Tibial nerve (tissue), 4 donors: ENCODE measurements at places on chromosomes 1 and 21.

- DNase-seq = no peak
These were observed 25.9 kb downstream of the C2CD2 start for GRCh38 chr21:41927727-41928409.

DNA sequence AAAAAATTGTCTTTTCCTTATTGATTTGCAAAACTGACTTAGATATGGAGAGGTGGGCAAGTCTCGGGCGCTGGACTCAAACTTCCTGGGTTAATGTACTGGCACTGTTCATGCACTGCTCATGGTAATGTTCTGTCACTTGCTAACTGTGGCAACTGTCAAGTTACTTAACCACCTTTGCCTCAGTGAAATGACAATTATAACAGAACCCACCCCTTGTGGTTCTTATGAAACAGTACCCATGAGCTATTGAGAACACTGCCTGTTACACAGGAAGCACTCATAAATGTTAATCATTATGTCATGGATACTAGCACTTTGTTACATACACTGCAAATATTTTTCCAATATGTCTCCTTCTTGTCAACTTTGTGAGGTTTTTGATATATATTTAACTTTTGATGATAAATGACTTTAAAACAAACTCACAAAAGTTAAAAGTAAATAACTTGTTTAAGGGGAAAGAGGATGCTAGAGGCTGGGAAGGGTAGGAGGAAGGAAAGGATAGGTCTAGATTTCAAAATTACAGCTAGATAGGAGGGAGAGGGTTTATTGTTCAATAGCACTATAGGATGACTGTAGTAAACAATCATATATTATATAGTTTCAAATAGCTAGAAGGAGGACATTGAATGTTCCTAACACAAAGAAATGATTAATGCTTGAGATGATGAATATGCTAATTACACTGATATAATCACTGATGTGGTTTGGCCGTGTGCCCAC lies 342.5 kb downstream of the ADGRL2 start:
- no peak for DNase-seq

- DNase-seq = no peak
These were observed 7.0 kb downstream of the TIAM1 start for GRCh38 chr21:31337086-31337485.

DNA sequence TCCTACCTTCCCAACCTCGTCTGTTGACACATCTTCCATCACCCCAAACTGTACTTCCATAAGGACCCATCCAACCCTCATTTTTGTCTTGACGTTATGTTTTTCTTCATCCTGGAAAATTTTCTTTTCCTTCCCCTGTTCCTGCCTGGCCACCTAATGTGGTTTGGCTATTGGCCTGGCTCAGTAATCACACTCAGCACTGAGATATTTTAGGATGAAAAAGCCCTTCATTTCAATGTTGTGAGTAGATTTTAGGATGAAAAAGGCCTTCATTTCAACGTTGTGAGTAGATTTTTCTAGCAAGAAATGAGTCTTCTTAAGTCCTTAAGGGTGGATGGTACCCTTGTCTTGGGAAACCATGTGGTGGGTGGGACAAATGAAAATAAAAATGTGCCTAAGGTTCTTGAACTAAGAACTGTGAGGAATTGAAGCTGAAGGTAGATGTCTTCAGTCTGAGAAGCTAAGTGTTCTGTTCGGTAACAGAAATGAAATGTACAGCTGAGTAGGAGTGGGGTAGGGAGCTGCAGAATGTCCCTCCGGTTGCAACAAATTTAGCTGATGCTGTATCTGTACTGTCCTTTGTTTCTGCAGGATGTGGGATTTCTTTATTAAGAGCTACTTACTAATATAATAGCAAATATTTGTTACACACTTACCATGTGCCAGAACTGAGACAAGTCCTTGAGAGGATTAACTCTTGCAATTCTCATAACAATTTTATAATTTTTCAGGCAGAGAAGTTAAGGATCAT lies 36.1 kb downstream of the DNTTIP2 start:
- no peak for DNase-seq

GRCh38 chr1:153509729-153510354 lies 25.9 kb downstream of the S100A6 start:
- DNase-seq = peak; percentile 38

DNA sequence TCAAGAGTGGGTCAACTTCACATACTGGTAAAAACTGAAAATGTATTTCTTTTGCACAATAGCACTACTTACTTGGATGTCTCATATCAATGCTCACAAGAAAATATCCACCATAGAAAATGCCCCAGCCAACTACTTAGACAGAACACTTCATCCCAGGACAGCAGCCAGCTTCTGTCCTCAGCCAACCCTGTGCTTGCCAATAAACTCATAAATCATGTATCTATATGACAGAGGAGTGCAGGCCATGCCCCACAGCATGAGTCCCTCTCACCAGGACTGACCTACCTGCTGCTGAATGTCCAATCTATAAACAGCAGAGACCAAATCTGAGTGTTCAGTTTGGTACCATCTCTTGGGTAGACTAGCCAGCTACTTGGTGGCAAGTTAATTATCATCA lies 179.3 kb downstream of the OMA1 start:
- DNase-seq = no peak

DNA sequence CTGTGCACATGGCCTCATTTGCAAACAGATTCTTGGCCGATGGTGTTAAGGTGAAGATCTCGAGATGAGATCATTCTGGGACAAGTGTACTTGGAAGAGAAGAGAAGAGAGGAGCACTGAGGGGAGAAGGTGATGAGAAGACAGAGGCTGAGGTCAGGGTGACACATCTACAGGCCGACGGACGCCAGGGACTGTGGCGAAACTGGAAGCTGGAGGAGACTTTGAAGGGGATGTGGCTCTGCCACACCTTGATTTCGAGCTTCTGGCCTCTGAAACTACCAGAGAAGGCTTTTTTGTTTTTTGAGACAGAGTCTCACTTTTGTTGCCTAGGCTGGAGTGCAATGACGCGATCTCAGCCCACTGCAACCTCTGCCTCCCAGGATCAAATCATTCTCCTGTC lies 137.5 kb upstream of the TMEM51 start:
- no peak for DNase-seq

DNA sequence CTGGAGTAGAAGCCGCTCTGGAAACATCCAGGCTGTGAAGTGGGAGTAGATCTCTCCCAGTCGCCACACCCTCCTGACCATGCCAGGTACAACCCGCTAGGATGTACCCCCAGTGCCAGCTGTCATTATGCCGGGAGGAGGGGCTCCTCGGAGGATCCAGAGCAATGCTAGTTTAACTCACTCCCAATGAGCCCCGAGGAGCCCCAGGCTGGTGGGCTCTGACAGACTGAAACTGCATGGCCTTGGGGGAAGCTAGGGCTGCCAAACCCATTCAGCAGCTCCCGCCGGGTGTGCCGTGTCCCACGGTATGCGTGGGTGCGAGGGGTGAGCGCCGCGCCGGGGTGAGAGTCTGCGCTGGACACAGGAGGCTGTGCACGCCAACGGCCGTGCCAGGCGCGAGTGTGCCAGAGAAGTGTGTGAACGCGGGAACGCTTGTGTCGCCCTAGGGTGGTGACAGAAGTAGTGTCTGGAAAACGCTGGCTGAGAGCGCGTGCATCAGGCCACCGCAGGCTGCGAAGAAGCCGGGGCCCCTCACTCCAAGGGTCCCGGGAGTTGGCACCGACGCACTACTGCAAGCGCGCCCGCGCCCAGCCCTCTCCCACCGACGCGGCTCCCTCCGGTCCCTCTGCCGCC lies 177.1 kb upstream of the EDN2 start:
- no peak for DNase-seq

GRCh38 chr1:204879351-204879750 lies 8.7 kb downstream of the NFASC start:
- DNase-seq = no peak

- peak; percentile 34 for DNase-seq
These were observed at the start of gene RGS1 for GRCh38 chr1:192575499-192576189. TSS of gene RGS1 (plus strand) at chr1:192575773. CDS start at chr1:192575793, 20 bp downstream.

DNA sequence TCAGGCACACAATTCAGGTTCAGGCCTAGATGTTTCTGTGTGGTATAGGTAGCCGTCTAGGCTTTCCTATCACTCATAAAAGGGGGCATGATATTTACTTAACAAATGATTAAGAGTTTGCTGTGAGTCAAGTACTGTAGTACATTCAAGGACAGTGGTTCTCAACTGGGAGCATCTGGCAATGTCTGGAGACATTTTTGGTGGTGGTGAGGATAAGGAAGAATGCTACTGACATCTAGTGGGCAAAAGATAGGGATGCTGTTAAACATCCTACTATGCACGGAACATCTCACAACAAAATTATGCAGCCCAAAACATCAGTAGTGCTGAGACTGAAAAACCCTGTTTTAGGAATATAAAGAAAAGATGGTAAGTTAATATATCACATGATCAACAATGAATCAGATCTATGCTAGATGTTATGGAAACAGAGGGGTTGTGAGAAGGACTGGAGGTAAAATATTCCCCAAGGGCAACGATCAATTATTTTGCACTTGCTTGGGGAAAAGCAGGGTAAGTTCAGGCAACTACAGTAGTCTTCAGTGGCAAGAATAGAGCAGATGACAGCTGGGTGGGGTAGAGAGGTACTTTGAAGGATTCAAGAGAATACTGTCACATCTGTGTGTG lies 4.9 kb downstream of the DNTTIP2 start:
- no peak for DNase-seq

DNA sequence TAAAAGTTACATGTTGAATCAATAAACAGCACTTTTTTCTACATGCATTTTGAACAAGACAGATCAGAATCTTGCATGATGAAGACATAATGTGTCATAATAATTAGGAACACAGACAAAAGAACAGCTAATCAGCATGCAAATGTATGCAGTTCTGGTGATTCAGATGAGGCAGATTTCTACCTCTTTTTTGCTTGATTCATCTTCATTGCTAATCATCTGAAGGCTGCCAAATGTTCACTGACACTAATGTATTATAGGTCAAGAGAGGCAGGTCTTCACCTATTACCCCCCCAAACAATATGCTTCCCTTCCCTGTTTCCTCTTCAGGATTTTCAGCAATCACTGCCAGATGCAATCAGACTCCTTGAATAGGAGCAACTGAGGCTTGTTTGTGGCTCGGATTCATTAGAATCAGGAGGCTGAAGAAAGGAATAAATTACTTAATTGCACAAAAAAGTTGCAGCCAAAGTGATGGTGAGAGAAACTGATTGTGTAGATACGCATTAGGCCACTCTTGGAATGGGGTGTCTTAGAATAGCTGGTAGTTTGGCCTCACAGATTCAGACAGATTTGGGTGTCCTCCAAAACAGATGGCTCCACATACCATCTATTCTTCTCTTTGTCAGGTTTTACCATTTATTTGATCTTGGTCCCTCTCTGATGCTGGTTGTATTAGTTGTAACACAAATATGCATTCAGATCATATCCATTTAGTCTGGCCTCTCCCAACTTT lies 275.4 kb downstream of the RPS6KC1 start:
- no peak for DNase-seq

DNA sequence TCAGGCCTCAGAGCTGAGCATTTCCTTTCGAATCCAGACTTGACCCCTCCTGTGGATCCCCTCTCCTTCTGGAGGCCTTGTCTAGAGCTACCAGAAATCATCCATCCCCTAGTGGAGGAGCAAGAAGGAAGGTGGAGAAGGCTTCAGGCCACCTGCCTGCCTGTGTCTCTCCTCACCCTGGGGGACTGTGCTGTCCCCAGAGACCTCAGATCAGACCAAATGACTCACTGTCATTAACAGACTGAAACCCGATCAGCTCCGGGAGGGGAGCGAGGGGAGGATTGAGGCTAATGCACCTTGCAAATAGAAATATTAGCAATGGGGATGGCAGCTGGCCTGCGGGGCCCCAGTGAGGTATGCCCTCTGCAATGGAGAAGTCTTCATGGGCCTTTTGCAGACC lies 2.1 kb downstream of the MYBPH start:
- no peak for DNase-seq

DNA sequence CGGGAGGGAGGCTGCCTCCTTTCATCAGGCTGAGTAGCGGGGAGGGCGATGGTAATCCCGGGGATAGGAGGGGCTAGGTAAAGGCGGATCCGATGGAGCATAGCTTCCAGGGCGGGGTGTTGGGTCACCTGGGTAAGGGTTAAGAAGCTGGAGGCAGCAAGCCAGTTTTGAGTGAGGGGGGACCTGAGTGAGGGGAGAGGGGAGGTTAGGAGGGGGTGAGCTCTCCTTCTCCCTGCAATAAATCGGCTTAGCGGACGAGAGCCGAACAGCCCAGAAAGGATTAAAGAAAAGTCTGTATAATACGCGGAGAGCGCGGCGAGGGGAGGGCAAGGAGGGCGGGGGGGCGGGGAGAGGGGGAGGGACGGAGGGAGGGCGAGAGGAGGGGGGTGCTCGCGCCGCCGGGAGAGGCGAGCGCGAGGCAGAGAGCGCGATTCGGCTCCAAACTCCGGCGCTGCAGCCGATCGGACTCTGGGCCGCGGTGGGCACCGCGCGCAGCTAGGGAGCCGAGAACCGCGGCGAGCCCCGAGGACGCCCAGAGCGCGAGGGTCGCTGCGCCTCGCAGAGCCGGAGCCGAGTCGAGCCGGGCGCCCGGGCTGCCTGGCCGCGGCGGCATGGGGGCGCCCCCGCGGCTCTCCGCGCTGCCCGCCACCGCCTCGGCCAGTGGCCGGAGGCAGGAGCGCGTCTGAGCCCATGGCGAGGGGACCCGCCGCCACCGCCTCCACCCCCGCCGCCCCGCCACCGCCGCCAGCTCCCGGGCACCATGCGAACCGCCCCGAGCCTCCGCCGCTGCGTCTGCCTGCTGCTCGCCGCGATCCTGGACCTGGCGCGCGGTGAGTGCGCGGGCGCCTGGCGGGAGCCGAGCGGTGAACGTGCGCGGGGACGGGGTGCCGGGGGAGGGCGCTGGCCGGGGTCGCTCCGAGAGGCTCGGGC lies at the start of gene IGSF21:
IGSF21 (plus strand) TSS at position 430 of the 930 bp plus-strand sequence; CDS start at position 761, 331 bp downstream.
- DNase-seq = no peak

DNA sequence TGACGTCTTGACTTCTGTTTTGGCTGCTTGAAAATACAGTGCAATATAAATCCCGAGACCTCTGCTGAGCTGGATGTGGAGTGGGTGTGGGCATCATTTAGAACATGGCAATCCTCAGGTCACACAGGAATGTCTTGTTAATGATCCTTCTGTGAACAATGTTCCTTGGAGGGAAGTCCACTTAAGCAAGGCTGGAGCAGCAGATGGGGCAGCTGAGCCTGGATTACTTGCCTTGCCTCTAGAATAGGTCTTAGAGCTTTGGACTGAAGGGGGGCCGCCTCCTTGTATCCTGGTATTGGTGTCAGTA lies 926 bp upstream of the SCMH1 start:
- no peak for DNase-seq
